Lower lobe of right lung (tissue), 2 donors: ENCODE measurements at places on chromosomes 16 and 17. TPM values are rescaled to one million over a fixed set of nuclear protein-coding genes. Genes with fewer than 3 reads are reported as not detected.
A peak's percentile ranks its signal among the peaks of the same experiment; 100 is the strongest.

DNA sequence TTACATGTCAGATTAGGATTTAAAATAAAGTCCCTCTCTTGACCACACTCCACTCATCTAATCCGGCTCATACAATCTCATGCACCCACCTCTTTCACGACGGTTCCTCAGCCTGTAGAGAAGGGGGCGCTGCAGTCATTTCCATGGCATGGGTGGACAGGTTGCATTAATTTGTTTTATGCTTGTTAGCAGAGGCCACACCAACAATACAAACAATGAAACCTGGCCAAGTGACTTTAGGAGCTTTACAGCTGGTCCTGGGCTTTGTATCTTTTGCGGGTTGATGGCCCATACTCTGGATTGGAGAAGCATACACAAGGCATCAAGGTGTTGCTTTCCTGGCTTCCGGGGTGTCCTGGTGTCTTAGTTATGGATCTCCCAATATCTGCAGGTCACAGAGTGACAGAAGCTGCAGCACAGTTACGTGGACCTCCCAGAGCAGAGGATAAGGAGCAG lies 9.7 kb upstream of the SNF8 start:
- peaks cover 37% of the 10 kb centered on the region for H3K27me3 ChIP-seq
- DNase-seq = no peak
- H3K36me3 ChIP-seq = no peaks in the 10 kb centered on the region
- no peaks in the 10 kb centered on the region for H3K4me1 ChIP-seq
- H3K27ac ChIP-seq = no peak overlapping the region

- no peak for DNase-seq
- no peaks in the 10 kb centered on the region for H3K4me1 ChIP-seq
- no peak overlapping the region for H3K4me3 ChIP-seq
- H3K36me3 ChIP-seq = no peaks in the 10 kb centered on the region
Measured at GRCh38 chr16:4245077-4245791, 3.4 kb upstream of the SRL start.

- H3K36me3 ChIP-seq = no peaks in the 10 kb centered on the region
- DNase-seq = no peak
- H3K27ac ChIP-seq = peak overlapping the region; percentile 77
- no peaks in the 10 kb centered on the region for H3K27me3 ChIP-seq
- H3K4me1 ChIP-seq = peaks cover 35% of the 10 kb centered on the region
Measured at GRCh38 chr17:15650741-15651582, 31.5 kb upstream of the FBXW10B start.

GRCh38 chr17:12282056-12282455 lies 261.4 kb downstream of the MAP2K4 start:
- H3K27me3 ChIP-seq = no peaks in the 10 kb centered on the region
- H3K27ac ChIP-seq = no peak overlapping the region
- no peaks in the 10 kb centered on the region for H3K4me1 ChIP-seq
- H3K36me3 ChIP-seq = no peaks in the 10 kb centered on the region

GRCh38 chr17:40058186-40058784 lies 4.1 kb upstream of the MED24 start:
- peak overlapping the region; percentile 7 for H3K4me3 ChIP-seq
- H3K27me3 ChIP-seq = no peaks in the 10 kb centered on the region
- H3K27ac ChIP-seq = peak overlapping the region; percentile 77
- DNase-seq = no peak

DNA sequence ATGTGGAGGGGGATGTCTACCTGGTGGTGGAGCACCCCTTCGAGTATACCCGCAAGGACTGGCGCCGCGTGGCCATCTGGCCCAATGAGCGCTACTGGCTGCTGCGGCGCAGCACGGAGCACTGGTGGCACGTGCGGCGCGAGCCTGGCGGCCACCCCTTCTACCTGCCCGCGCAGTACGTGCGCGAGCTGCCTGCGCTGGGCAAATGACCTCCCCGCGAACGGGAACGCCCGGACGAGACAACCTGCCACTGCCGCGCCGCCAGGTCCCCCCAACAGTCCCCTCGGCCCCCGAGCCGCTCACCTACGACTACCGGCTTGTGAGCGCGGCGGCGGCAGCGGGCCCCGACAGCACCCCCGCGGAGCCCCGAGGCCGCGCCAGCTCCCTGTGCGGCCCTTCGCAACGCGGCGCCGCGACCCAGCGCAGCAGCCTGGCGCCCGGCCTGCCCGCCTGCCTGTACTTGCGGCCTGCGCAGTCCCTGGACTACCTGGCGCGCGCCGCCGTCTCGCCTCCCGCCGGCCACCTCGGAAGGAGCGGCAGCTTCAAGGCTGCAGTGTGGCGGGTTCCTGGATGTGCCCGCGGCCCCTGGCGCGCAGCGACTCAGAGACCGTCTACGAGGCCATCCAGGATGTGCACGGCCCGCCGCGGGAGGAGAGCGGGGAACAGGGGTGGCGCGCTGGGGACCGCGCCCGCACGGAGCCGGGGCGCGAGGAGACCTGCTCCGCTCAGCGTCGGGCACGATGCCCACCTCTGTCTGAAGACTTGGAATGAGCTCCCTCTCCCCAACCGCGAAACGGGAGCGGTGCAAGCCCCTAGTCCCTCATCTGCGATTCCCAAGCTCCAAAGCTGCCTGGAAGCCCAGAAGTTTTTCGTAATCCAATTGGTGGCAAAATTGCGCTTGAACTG lies 48.7 kb upstream of the AMZ2 start:
- H3K4me3 ChIP-seq = peak overlapping the region; percentile 49
- H3K4me1 ChIP-seq = peaks cover 53% of the 10 kb centered on the region
- no peak for DNase-seq
- no peak overlapping the region for H3K27ac ChIP-seq

DNA sequence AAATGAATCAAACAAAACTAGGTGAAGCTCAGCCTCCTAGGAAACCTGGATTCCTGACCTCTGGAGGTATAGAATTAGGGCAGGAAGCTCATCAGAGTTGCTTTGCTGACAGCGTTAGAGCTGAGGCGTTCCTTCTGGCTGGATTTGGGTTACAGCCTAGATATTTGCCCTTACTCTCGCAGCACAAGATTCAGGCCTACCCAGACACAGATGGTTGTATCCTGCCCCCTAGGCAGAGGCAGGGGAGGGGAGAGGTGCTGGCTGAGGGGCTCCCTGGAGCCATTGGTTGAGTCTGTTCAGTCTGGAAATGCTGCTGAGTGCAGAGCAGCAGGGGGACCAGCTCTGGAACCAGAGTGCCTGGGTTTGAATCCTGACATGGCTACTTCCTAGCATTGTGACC lies 78.4 kb downstream of the MPRIP start:
- peaks cover 61% of the 10 kb centered on the region for H3K4me1 ChIP-seq
- no peak overlapping the region for H3K4me3 ChIP-seq
- peak overlapping the region; percentile 68 for H3K27ac ChIP-seq
- no peak for DNase-seq
- H3K36me3 ChIP-seq = no peaks in the 10 kb centered on the region

GRCh38 chr17:35713069-35713728 lies 18.2 kb upstream of the RASL10B start:
- DNase-seq = no peak
- no peak overlapping the region for H3K4me3 ChIP-seq
- no peaks in the 10 kb centered on the region for H3K27me3 ChIP-seq
- peaks cover 86% of the 10 kb centered on the region for H3K36me3 ChIP-seq

DNA sequence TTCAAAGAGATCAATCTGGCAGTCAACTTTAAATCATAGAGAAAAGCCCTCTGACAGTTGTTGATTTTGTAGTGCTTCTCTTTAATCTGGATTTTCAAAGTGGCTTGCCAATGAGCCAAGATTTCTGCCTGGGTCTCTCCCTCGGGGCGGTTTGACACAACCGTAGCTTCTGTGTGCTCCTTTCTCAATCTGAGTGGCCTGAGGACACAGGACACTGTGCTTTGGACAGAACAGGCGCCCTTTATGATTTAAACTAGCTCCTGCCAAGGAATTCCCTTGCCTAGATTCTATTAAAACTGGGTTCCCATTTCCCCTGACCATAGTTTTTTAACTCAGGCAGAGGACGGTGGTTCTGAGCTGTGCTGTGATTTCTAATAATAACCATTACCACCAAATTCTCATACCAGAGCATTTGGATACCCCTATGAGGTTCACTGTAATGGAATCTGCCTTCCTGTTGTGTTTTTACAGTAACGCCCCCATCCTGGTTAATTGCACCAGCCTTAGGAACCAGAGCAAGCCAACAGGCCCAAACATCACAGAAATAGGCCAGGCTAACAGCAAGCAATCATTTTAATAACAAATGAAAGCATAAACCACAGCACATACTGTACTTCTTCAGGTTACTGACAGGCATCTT lies 4.0 kb downstream of the ZFHX3 start:
- no peaks in the 10 kb centered on the region for H3K27me3 ChIP-seq
- H3K36me3 ChIP-seq = no peaks in the 10 kb centered on the region
- peaks cover 54% of the 10 kb centered on the region for H3K4me1 ChIP-seq
- DNase-seq = no peak

Gene VTN
- total RNA-seq = 1.3 TPM

GRCh38 chr16:83302853-83303252 lies 504.9 kb upstream of the HSBP1 start:
- no peaks in the 10 kb centered on the region for H3K4me1 ChIP-seq
- H3K4me3 ChIP-seq = no peak overlapping the region
- no peaks in the 10 kb centered on the region for H3K36me3 ChIP-seq
- DNase-seq = no peak
- H3K27ac ChIP-seq = no peak overlapping the region

DNA sequence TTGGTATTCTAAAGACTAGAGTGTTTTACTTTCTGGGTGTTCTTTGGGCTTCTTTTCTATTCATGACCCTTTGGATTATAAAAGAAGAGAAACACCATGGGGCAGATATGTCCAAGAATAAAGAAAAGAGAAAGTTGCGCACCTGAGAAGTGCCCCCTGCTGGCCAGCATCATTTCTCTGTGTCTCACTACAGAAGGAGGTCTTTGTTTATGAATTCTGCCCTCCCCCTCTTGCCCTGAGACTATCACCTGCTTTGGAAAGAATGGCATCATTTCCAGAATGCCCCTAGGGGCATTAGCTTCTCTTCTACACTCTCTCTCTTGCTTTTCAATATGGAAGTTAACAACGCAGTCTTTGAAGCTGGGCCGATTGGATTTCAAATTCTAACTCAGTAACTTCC lies 45.0 kb downstream of the CDH13 start:
- no peak for DNase-seq
- H3K4me1 ChIP-seq = no peaks in the 10 kb centered on the region
- no peak overlapping the region for H3K4me3 ChIP-seq
- H3K36me3 ChIP-seq = no peaks in the 10 kb centered on the region
- no peak overlapping the region for H3K27ac ChIP-seq

Gene ZSWIM7
- total RNA-seq = 21.3 TPM

GRCh38 chr17:64085650-64086005 lies 44.3 kb downstream of the ERN1 start:
- no peaks in the 10 kb centered on the region for H3K36me3 ChIP-seq
- no peak for DNase-seq
- no peak overlapping the region for H3K4me3 ChIP-seq
- peaks cover 57% of the 10 kb centered on the region for H3K4me1 ChIP-seq
- no peak overlapping the region for H3K27ac ChIP-seq

GRCh38 chr17:36722121-36722902 lies 120.9 kb downstream of the MRM1 start:
- H3K4me3 ChIP-seq = peak overlapping the region; percentile 60
- H3K27ac ChIP-seq = peak overlapping the region; percentile 75
- H3K27me3 ChIP-seq = peaks cover 8% of the 10 kb centered on the region

GRCh38 chr16:12440228-12440530 lies 363.5 kb downstream of the CPPED1 start:
- no peak overlapping the region for H3K27ac ChIP-seq
- H3K4me1 ChIP-seq = no peaks in the 10 kb centered on the region
- H3K27me3 ChIP-seq = no peaks in the 10 kb centered on the region
- peaks cover 9% of the 10 kb centered on the region for H3K36me3 ChIP-seq
- H3K4me3 ChIP-seq = no peak overlapping the region

GRCh38 chr16:7550096-7550495 lies 217.5 kb downstream of the RBFOX1 start:
- DNase-seq = no peak
- H3K4me3 ChIP-seq = no peak overlapping the region
- H3K27me3 ChIP-seq = no peaks in the 10 kb centered on the region
- H3K36me3 ChIP-seq = no peaks in the 10 kb centered on the region

Gene NXPH3
- total RNA-seq = 4.5 TPM

Gene PRR35
- total RNA-seq = not detected

DNA sequence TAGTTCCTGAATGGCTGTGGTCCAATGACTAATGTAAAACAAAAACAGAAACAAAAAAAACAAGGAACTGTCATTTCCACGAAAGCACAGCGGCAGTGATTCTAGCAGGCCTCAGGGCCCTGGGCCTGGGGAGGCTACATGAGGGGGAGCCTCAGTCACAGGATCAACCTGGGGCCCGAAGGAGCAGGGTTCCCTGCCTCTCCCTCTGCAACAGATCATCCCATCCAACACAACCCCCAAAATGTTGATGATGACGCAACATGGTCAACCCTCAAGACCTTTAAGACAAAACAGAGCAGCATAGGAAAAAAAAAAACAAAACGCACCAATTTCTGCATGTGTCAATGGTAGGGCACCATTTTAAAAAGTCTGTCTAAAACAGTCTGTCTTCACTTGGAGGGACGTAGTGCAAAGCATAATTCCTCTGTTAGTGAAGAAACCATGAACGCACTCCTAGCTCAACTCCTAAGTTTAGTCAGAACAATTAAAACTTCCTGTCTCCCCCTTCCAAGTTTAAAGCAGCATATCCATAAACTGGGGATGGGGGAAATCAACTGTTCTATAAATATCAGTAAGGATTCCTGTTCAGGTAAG lies 32.3 kb downstream of the AXIN2 start:
- peaks cover 49% of the 10 kb centered on the region for H3K4me1 ChIP-seq
- H3K27ac ChIP-seq = no peak overlapping the region
- H3K4me3 ChIP-seq = no peak overlapping the region

- H3K4me1 ChIP-seq = peaks cover 67% of the 10 kb centered on the region
- H3K27me3 ChIP-seq = no peaks in the 10 kb centered on the region
- peak; percentile 90 for DNase-seq
Measured at GRCh38 chr17:45316434-45317110, at the start of gene MAP3K14. Gene MAP3K14 (minus strand): TSS chr17:45317020. CDS start chr17:45290745, 26,275 bp downstream.

Gene PRDM7
- total RNA-seq = not detected

DNA sequence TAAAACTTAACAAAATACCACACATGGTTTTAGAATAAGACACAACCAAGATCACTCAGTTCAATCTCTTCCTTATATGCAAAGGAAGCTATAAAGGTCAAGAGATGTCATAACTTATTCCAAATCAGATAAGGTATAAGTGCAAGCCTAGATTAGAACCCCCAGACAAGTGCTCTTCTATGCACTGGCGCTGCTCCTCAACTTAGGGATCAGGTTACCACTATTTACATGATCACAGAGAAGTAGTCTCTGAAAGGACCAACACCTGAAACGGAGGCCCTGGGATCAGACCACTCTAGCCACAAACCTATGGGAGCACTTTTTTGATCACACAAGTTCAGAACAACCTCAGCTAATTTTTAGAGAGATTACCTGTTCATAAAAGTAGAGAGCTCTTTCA lies 16.6 kb downstream of the COPS3 start:
- no peak overlapping the region for H3K4me3 ChIP-seq
- H3K36me3 ChIP-seq = peaks cover 98% of the 10 kb centered on the region
- no peaks in the 10 kb centered on the region for H3K4me1 ChIP-seq
- no peak for DNase-seq
- H3K27me3 ChIP-seq = no peaks in the 10 kb centered on the region

Gene BANP
- 29.7 TPM for total RNA-seq

GRCh38 chr17:194828-195602 lies 13.6 kb upstream of the DOC2B start:
- peak; percentile 10 for DNase-seq
- H3K4me3 ChIP-seq = no peak overlapping the region
- H3K4me1 ChIP-seq = peaks cover 14% of the 10 kb centered on the region
- H3K27me3 ChIP-seq = peaks cover 12% of the 10 kb centered on the region
- no peaks in the 10 kb centered on the region for H3K36me3 ChIP-seq

GRCh38 chr16:28193530-28194423 lies 18.0 kb downstream of the XPO6 start:
- H3K36me3 ChIP-seq = peaks cover 10% of the 10 kb centered on the region
- H3K27me3 ChIP-seq = no peaks in the 10 kb centered on the region
- DNase-seq = no peak
- H3K4me3 ChIP-seq = peak overlapping the region; percentile 1
- H3K4me1 ChIP-seq = peaks cover 48% of the 10 kb centered on the region
- peak overlapping the region; percentile 69 for H3K27ac ChIP-seq

Gene MSLN
- 42.6 TPM for total RNA-seq
